Activated T-helper 9 cell treated with anti-CD3 and anti-CD28 coated beads, Interleukin-2, amount 50 U/mL, for 16 hours (primary cell): ENCODE measurements at places on chromosomes 7 and 10.

DNA sequence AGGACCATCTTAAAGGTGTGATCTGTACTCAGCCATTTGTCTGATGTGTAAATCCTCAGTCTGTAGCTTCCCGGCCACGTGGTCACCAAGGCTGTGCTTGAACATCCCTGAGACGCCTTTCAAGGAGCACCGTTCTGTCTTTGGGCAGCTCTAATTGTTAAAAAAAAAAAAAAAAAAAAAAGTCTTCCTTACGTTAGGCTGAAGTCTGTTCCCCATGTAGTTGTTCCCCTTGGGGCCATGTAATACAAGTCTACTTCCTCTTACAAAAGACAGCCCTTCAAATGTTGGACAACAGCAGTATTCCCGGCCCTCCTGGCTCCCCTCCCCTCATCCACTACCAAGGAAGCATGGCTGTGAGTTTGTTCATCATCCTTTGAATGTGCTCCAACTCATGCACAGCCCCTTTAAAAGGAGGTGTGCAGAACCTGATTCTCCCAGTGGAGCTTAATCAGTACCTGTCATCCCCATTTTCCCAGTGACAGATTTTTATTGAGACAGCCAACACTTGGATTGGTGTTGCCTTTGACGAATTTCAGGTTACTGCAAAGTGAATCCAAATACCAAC is 392.2 kb upstream of the GALNT17 start:
- no peak for DNase-seq

GRCh38 chr7:91527460-91527859 is 263.2 kb downstream of the FZD1 start:
- DNase-seq: no peak

GRCh38 chr7:142557971-142558582 is 191.2 kb upstream of the PRSS1 start:
- peak; percentile 9 for DNase-seq

- peak; percentile 65 for DNase-seq
Measured at GRCh38 chr7:70693686-70694433, 438.1 kb upstream of the GALNT17 start.

DNA sequence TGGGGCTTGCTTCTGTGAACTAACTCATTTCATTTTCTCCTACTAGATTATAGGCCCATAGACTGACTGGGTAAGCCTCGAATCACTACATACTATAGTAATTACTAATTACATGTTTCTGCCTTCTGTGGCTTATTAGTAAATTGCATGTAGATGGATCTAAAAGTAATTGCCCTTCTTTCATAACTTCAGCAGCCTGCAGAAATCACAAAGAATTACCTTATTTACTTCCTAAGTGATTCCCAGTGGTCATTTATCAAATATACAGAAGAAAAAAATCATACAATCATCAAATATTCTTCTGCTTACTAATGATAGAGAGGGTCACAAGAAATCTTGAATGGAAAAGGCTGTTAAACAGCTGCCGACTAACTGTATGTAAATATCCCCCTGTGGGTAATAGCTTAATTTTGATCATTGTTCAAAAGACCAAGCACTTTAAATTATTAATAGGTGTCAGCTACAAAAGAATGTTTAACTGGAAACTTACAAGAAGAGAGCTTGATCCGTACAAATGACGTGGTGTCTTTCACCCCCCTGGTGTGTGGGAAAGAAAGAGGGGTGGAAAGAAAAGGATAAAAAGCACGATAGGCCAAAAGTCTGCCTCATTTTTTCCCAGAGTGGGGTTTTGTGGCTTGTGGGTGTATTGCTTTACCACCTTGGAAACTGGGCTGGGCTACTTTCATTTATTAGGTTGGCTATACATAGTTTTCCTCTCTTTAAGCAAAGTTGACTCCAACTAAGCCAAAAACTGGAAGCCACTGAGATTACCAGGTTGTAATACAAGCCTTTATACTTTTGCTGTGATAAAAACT is 361.8 kb upstream of the ZMIZ1 start:
- DNase-seq: no peak

DNA sequence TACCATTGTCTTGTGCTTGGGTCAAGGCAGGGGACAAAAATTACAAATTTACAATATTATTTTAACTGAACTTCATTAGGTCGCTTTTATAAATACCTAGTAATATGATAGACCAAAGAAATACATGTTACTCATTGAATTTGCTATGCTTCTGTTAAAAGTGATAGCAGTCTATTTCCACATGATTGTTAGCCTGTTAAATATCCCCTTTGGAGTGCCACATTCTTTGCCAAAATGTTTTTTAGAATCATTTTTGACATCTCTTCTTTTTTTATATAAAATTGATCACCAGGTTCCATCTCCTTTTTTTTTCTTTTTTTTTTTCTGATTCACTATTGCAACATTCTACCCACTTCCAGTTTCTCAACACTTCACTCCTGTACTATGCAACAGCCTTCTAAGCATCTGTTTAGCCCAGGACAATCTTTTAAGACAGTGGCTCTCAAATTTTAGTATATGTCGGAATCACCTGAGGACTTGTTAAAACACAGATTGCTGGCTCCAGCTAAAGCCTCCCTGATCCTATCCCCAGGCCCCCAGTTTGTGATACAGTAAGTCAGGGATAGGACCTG is 16.4 kb upstream of the NDUFA5 start:
- DNase-seq: no peak
